Mesangial cell (primary cell): ENCODE measurements at places on chromosomes 5 and 9. TPM values are rescaled to one million over a fixed set of nuclear protein-coding genes. Genes with fewer than 3 reads are reported as not detected.

The INSL6 gene
- total RNA-seq, result not detected in 2 replicates

The PCDHB11 gene
- total RNA-seq, result 0.16 and 0.63 TPM in 2 replicates

The ROPN1L gene
- 0.25 and 0.49 TPM in 2 replicates for total RNA-seq

The ZNF483 gene
- 1.1 and 2.3 TPM in 2 replicates for total RNA-seq

The UNC5A gene
- 0.25 and 0.33 TPM in 2 replicates for total RNA-seq

The CCDC171 gene
- 0.98 and 1.8 TPM in 2 replicates for total RNA-seq

The LIFR gene
- total RNA-seq, result 11.2 and 16.1 TPM in 2 replicates

The SARDH gene
- total RNA-seq, result 0.49 and 5.6 TPM in 2 replicates

The RNF183 gene
- total RNA-seq, result 0.38 TPM in 1 of 2 replicates, not detected in the other

The PLCXD3 gene
- not detected in 2 replicates for total RNA-seq

The BARHL1 gene
- total RNA-seq, result not detected in 2 replicates

The PCDHGA9 gene
- 0.98 and 6.1 TPM in 2 replicates for total RNA-seq

The WDR31 gene
- total RNA-seq, result 0.16 and 1.8 TPM in 2 replicates

The MEIKIN gene
- total RNA-seq, result not detected in 2 replicates
